DMS 273 treated with DMSO at 0.1 percent for 48 hours (cell line): ENCODE measurements at places on chromosomes 4 and X.

GRCh38 chrX:95291561-95291960 lies 1393.1 kb upstream of the DIAPH2 start:
- no peak for DNase-seq

GRCh38 chrX:118839334-118839958 lies 15.8 kb downstream of the ZCCHC12 start:
- no peak for DNase-seq

DNA sequence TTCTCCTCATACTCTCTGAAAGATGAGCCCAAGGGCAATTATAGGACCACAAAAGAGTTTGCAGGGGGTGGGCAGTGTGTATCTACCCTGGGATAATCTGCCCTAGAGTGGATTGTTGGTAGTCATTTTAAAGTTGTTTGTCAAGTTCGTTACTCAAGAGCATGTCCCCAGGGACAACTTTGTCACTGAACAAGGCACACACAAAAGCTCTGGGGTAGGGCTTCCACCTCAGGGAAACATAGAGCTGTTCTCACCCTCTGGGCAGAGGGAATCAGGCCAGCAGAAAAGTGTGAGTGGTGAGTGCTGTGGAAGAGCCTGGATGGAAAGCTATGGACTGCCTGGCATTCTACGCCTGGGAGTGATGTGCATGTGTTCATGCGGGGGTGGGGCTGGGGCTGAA lies 23.3 kb upstream of the LEF1 start:
- no peak for DNase-seq

GRCh38 chr4:13865871-13866669 lies 238.5 kb upstream of the BOD1L1 start:
- DNase-seq: no peak

- no peak for DNase-seq
These were observed 15.5 kb upstream of the GPM6A start for GRCh38 chr4:175827516-175827915.

GRCh38 chrX:132216283-132216682 lies 3.0 kb downstream of the RAP2C start:
- no peak for DNase-seq

- no peak for DNase-seq
These were observed 88.3 kb downstream of the NHSL2 start for GRCh38 chrX:71998836-71999509.

DNA sequence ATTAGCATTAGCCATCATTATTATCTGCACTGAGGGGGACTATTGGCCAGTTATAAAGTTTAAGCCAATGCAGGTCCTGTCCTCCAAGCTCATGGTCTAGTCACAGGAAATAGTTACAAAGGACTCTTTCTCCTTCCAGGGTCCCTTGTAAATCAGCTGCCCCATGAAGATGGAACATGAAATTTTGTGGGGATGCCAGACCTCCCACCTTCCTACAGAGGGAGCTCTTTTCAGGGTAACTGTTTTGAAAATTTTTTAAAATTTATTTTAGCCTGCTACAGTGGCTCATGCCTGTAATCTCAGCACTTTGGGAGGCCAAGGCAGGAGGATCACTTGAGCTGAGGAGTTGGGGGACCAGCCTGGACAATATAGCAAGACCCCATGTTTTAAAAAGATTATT lies 124.4 kb upstream of the SLC34A2 start:
- DNase-seq: no peak

- DNase-seq: no peak
These were observed 12.7 kb upstream of the ACSL1 start for GRCh38 chr4:184838249-184839074.

DNA sequence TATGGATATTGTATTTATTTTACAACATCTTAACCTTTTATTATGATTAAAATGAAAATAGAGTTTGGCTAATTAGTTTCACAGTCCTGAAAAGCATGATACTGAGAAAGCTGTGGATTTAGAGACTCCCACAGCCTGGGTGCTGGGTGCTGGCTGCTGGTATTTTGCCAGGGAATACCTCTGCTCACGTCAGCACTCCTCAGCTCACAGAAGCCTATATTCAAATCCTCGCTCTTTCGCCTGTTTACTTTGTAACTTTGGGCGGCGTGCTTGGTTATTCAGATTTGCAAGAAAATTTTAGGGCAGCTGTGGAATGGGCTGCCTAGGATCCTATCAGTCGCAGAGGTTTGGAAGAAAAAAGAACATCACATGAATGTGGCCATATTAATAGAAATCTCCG lies 261.8 kb downstream of the DCTD start:
- no peak for DNase-seq

GRCh38 chr4:92812652-92813051 lies 508.9 kb downstream of the GRID2 start:
- DNase-seq: no peak

DNA sequence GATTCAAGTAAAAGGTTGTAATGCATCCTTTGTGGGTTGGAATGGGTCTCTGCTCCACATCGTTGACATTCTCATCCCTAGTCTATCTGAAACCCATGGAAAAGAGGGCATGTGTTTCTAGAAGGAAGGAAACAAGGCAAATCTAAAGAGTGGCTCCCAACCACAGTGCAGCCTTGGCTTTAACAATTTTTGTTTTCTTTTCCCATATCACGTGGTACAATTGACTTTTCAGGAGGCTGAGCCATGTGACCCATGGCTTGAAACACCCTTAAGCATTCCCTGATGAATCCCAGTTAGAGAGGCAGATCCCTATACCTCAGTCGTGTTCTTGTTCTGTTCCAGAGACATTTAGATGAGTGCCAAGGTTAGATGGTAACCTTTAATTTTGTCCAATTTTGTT lies 12.8 kb downstream of the DCUN1D4 start:
- no peak for DNase-seq

DNA sequence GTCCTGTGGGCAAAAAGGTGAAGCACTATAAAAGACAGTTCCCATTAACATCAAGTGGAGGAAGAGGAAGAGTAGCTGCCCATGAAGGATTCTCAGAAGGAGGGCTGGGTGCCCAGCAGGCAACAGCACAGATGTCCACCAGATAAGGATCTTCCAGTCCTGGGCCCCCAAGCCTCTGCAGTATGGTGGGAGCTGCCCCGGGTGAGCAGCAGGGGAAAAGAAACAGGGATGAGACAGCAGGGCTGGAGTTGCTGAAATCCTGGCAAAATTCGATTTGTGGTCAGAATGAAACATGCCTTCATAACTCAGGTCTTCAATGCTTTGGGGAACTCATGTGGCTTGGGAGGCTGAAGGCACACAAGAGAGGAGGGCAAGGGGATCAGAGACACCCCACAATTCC lies 94.6 kb downstream of the RASL11B start:
- DNase-seq: peak; percentile 49

GRCh38 chr4:77776182-77777134 lies 42.7 kb downstream of the CNOT6L start:
- no peak for DNase-seq

- DNase-seq: no peak
These were observed 632 bp downstream of the CCSER1 start for GRCh38 chr4:90127706-90128345.

DNA sequence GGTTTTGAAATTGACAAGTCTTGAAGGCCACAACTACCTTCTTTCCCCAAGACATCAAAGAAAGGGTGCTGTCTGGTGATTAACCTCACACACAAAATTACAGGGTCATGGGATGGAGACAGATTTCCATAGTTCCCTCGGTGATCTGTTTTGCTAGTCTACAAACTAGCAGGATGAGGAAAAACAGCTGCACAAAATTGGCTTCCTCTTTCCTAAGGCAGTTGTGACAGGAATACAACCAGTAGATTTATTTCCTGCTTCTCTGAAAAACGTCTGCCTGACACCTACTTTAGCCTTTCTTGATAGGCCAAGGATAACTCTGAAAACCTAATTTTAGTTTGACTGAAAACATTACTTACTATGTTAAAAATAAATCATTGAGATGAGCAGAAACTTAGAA lies 39.6 kb downstream of the DKK2 start:
- DNase-seq: no peak

- DNase-seq: no peak
These were observed at the start of gene PLA2G12A for GRCh38 chr4:109729718-109730618. TSS of gene PLA2G12A (minus strand) at chr4:109730070. CDS start at chr4:109729809, 261 bp downstream.

DNA sequence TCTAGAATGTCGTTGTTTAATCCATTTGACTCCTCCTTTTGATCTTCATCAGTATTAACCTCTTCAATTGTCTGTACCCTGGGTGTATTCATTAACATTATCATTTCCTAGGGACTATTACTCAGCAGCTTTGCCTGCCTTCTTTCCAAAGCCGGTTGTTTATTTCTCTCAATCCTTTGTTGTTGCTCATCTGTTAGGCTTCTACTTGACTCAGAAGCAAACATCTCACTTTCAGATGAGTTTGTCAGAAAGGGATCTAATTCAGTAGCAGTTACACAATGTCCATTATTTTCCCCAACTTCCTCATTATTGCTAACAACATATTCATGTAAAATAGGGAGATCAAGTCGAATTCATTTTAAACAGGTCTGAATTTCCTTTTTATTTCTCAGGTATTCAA lies 22.1 kb upstream of the HSD17B10 start:
- DNase-seq: no peak

GRCh38 chrX:69117876-69118526 lies 47.3 kb downstream of the PJA1 start:
- no peak for DNase-seq

DNA sequence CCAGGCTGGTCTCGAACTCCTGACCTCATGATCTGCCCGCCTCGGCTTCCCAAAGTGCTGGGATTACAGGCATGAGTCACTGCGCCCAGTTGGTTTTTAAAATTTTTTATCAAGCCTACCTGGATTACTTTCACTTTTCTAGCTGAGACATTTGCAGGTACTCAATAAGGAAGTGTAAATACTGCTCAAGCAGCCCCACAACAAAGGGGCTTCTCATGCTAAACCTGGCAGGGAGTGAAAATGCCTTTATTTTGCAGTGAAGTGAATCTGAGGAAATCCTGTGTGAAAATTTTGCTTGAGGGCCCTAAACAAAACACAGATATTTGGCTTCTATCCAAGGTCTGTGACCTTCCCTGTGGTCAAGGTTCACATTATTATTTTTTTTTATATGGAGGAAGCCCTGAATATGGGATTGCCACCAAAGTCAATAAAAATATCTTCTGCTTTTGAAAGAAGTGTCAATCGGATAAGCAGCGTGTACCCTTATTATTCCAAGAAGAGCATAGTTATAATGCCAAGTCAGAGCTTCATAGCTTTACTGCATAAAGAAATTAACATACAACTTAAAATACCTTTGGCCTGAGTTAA lies 481.0 kb downstream of the SH2D1A start:
- DNase-seq: no peak
